ENCODE measurements at places on chromosomes 7 and 10. TPM values are rescaled to one million over a fixed set of nuclear protein-coding genes. Genes with fewer than 3 reads are reported as not detected.

- no peak for DNase-seq
These were observed 139.4 kb upstream of the PHYHIPL start for GRCh38 chr10:59037018-59037389.

GRCh38 chr7:146528581-146528980 lies 412.0 kb downstream of the CNTNAP2 start:
- no peak for DNase-seq

DNA sequence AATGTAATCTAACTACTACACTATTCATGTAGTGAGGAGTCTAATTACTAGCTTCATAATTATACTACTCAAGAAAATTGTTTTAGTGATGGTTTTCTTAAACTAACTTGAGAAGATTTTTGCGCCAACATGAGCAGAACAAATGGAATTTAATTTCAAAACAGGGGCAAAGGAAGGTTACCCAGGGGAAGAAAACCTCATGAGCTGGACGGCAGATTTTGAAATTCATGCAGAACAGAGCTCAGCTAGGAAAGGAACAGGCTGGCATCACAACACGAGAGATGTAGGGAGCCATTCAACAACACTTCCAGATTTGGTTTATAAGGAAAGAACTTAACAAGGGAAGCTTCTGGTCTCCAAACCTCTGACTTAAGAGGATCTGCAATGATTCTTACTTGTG lies 235.3 kb upstream of the PRKCQ start:
- DNase-seq, result no peak

- DNase-seq, result no peak
These were observed 195.9 kb downstream of the MDFIC start for GRCh38 chr7:115117748-115118147.

GRCh38 chr10:130748409-130749057 lies 563.0 kb downstream of the TCERG1L start:
- no peak for DNase-seq

DNA sequence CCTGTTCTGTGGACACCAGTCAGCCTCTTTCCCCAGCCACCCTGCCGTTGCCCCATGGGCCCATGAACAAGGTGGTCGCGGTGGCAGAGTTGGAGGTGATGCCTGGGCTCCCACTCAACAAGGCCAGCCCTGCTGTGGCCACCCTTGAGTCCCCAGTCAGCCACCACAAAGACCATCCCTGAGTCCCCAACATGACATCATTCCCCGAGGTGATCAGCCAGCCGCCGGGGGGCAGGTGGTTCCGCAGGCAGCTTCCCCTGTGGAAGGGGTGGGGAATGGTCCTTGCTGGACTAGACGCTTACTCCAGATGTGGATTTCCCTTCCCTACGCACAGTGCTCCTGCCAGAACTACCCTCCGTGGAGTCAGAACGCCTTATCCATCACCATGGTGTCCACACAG lies 271.7 kb downstream of the PTPRN2 start:
- DNase-seq, result no peak

DNA sequence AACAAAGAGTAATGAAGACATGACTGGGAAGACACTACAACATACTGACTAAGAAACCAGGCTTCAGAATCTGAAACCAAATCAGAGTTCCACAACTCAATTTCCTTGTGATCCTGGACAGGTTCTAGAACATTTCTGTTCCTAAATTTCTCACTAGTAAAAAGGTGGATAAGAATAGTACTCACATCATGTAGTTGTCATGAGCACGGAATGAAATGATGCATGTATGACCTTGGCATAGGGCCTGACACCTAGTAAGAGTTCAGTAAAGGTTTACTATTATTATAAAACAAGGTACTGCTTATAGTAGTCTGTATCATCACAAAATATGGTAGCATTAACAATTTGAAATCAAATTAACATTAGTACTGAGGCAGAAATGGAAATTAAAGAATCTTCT lies 19.9 kb downstream of the DOCK4 start:
- no peak for DNase-seq

- DNase-seq, result no peak
These were observed 190.9 kb downstream of the RPS24 start for GRCh38 chr10:78224602-78225001.

DNA sequence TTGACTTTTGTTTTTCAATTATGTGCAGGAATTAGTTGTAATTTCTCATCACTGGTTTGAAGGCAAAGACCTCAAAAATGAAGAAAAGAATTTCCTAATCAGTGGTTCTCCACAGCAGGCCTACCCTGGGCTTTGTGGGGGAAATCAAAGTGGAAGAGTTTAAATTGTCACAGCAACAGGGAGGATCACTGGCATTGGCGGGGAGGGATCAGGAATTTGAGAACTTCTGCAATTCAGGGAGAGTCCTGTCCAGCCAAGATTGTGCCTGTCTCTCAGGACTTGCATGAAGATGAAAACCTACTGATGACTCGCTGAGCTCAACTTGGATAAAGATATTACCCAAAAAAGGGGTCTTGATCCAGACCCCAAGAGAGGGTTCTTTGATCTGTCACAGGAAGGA lies 70.1 kb downstream of the HACD1 start:
- DNase-seq, result no peak

DNA sequence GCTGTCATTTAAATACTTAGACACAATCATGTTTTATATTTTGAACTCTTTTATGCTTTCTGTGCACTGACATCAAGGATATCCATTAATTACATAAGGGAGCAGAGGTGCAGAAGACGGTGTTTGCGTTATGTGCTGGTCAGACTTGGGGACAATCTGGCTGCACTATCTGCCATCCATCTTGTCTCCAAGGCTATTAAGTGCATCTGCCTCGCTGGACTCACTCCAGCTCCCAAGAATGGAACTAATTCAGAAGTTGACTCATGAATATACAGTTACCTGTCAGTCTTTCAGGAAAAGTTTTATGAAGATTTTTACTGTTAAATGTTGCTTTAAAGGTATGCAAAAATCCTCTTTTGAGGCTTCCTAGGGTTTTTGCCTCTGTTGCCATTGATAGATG lies 391.0 kb downstream of the SUGCT start:
- no peak for DNase-seq

Gene SH2D4B
- polyA plus RNA-seq, result 0.02 TPM

Gene POLR2J2
- polyA plus RNA-seq, result 0.41 TPM

Gene SLC26A4
- 0.07 TPM for polyA plus RNA-seq

Gene SEPHS1
- 55.9 TPM for polyA plus RNA-seq

Gene LHFPL3
- polyA plus RNA-seq, result not detected

Gene RARRES2
- 0.23 TPM for polyA plus RNA-seq

Gene OR6B1
- not detected for polyA plus RNA-seq

Gene PIP
- polyA plus RNA-seq, result not detected

Measured in mammary epithelial cell (primary cell).